Fibroblast of skin of right quadriceps (primary cell): ENCODE measurements at places on chromosomes 11 and 22.

- peak; percentile 10 for DNase-seq
Observed at GRCh38 chr22:42172773-42173172, 42.2 kb upstream of the CYP2D6 start.

DNA sequence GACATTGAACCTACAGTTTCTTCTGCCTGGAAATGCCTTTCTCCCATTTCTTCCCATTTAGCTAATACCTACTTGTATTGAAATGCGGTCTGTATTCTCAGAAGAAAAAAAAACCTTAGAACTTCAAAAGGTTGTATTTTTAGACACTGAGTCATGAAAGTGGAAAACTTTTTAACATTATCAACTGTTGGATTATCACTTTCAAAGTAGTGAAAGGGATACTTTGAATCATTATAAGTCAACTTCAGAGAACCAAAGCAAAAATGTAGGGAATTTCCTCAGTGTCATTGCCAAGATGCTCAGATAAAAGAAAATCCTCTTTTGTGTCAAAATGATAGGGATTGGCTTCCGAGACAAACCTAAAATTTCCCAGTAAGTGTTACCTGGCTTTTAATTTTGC, 6.6 kb downstream of the HOATZ start:
- DNase-seq, result peak; percentile 38

DNA sequence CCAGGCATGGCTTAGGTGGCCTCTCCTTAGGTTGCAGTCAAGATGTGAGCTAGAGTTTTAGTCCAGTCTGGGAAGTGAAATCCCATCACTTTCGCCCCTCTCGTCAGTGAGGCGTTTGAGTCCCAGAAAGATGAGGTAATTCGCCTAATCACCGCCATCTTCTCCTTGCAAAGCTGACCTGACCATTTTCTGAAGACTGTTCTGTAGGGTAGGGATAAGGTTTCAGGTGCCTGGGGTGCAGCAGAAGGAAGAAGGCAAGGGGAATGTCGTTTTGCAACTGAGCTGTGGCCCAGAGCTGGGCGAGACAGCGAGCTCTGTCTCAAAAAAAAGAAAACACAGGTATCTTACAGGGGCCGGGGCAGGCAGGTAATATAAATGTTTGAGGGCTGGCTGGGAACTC, 61.7 kb upstream of the CECR2 start:
- no peak for DNase-seq

DNA sequence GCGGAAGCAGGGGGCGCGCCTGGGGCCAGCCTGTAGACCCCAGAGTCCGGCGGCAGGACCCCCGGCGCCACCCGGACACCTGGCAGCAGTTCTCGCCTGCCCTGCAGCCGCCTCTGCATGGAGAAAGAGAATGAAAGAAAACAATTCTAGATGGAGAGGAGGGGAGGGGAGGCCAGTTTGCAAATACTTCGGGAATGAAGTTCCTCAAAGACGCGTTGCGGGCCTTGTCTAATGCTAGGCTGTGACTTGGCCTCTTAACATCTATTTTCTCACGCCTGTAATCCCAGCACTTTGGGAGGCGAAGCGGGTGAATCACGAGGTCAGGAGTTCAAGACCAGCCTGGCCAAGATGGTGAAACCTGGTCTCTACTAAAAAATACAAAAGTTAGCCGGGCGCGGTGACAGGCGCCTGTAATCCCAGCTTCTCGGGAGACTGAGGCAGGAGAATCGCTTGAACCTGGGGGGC, 2.1 kb upstream of the BARX2 start:
- DNase-seq, result peak; percentile 3
